Activated CD4-positive, alpha-beta T cell treated with anti-CD3 and anti-CD28 coated beads for 1 hour (primary cell): ENCODE measurements at places on chromosomes 6 and 20.

- DNase-seq: no peak
Measured at GRCh38 chr20:63417097-63417737, 55.2 kb downstream of the KCNQ2 start.

- DNase-seq: no peak
Measured at GRCh38 chr20:48143435-48144081, 358.3 kb upstream of the SULF2 start.

GRCh38 chr6:37145443-37145842 is 24.5 kb upstream of the PIM1 start:
- no peak for DNase-seq

DNA sequence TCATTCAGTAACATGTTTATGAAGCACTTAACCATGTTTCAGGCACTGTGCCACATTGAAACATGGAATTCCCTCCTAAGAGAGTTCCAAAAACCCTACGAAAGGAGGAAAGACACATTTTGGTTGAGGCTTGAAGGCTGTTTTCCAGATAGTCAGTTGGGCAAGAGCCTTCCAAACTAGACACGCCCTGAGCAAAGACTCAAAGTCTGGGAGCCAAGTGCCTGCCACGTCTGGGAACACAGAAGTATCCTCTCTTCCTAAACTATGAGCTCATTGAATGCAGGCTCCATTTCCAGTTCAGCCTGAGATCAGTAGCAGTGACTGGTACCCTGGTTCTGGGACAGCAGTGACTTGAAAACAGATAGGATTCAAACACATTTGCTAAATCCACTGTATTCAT is 74.5 kb upstream of the FAM8A1 start:
- no peak for DNase-seq

DNA sequence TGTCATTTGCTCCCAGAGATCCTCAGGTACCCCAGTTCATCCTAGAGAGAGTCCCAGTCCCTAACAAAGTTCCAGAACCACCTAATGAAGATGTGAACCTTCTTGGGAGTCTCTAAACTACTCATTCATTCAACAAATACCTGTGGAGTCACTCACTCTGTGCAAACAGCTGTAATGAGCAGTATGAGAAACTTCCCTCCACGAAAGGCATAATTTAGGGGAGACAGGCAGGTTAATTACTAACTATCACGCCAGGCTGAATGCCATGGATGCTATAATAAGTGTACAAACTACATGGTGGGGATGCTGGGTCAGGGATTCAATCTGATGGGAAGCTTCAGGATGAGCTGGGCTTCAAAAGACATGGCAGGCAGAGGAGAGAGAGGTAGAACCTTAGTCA is 70.1 kb upstream of the AFDN start:
- no peak for DNase-seq
